ENCODE measurements at places on chromosomes 16 and 17. TPM values are rescaled to one million over a fixed set of nuclear protein-coding genes. Genes with fewer than 3 reads are reported as not detected.
A peak's percentile ranks its signal among the peaks of the same experiment; 100 is the strongest.

The KRTAP4-8 gene
- total RNA-seq: not detected

The LITAFD gene
- not detected for total RNA-seq

The SSTR5 gene
- not detected for total RNA-seq

The TNK1 gene
- total RNA-seq: 6.1 TPM

The OTOP3 gene
- total RNA-seq: not detected

The MYH2 gene
- 0.05 TPM for total RNA-seq

The TPPP3 gene
- 79.2 TPM for total RNA-seq

The UBTF gene
- 66.9 TPM for total RNA-seq

GRCh38 chr16:7839568-7839967, 506.9 kb downstream of the RBFOX1 start:
- no peaks in the 10 kb centered on the region for H3K4me1 ChIP-seq
- H3K27me3 ChIP-seq: no peaks in the 10 kb centered on the region
- H3K4me3 ChIP-seq: no peak overlapping the region
- no peaks in the 10 kb centered on the region for H3K36me3 ChIP-seq
- DNase-seq: no peak

GRCh38 chr17:15346066-15346595, 4.7 kb upstream of the TEKT3 start:
- no peaks in the 10 kb centered on the region for H3K4me1 ChIP-seq
- H3K27me3 ChIP-seq: peaks cover 56% of the 10 kb centered on the region
- DNase-seq: no peak
- no peak overlapping the region for H3K27ac ChIP-seq

DNA sequence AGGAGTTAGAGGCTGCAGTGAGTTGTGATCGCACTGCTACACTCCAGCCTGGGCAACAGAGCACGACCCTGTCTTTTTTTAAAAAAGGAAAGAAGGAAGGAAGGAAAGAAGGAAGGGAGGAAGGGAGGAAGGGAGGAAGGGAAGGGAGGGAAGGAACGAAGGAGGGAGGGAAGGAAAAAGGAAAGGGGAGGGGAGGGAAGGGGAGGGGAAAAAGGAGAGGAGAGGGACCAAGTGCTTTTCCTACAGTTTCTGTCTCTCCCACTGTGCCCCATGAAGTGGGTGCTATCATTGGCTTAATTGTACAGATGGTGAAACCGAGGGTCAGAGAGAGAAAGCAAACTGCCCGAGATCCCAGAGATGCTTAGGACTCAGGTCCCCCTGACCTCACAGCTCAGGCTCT, 57.6 kb downstream of the SOCS1 start:
- peaks cover 44% of the 10 kb centered on the region for H3K4me1 ChIP-seq
- no peak overlapping the region for H3K27ac ChIP-seq
- H3K36me3 ChIP-seq: no peaks in the 10 kb centered on the region
- H3K4me3 ChIP-seq: no peak overlapping the region
- DNase-seq: no peak
- H3K27me3 ChIP-seq: no peaks in the 10 kb centered on the region

- no peak overlapping the region for H3K27ac ChIP-seq
- H3K4me1 ChIP-seq: peaks cover 6% of the 10 kb centered on the region
- no peaks in the 10 kb centered on the region for H3K36me3 ChIP-seq
- H3K4me3 ChIP-seq: no peak overlapping the region
These were observed 52.3 kb downstream of the NT5M start for GRCh38 chr17:17355426-17355825.

DNA sequence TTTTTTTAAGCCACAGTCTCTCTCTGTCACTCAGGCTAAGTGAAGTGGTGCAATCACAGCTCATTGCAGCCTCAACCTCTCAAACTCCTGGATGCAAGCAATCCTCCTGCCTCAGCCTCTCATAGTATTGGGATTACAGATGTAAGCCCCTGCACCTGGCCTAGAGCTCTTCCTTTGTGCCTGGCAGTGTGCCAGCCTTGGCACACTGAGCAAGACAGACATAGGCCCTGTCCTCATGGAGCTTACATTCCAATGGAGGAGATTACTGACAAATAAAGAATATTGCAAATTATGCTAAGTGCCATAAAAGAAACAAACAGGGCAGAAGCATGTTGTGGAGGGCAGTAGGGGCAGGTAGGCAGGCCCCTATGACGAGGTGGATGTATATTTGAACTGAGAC, 920 bp upstream of the CNGB1 start:
- H3K4me3 ChIP-seq: no peak overlapping the region
- H3K27me3 ChIP-seq: no peaks in the 10 kb centered on the region
- H3K27ac ChIP-seq: no peak overlapping the region
- no peaks in the 10 kb centered on the region for H3K4me1 ChIP-seq
- no peak for DNase-seq

DNA sequence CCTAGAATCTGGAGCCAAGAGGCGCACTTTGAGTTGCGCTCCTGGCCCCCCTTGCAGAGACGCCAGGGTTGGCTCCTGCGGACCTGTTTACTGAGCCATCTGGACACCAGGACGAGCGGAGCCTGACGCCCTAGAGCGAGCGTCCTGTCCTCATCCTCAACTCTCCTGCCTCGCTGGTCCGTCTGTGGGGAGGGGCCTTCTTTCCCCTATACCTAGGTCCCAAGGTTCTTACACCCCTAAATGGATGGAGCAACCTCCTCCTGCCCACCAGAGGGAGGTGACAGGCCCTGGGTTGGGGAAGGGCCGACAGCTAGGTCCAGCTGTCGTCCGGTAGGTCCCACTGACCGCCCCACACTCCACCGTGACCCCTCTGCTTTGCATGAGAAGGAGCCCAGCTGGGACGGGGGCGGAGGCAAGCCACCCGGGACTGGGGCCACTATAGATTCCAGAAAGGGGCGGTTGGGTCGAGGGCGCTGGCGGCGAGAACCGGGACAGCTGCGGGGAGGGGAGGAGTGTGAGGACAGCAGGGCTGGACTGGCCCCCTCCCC, 3.1 kb upstream of the LHX1 start:
- H3K36me3 ChIP-seq: no peaks in the 10 kb centered on the region
- no peak overlapping the region for H3K4me3 ChIP-seq
- no peak for DNase-seq
- peaks cover 100% of the 10 kb centered on the region for H3K27me3 ChIP-seq

DNA sequence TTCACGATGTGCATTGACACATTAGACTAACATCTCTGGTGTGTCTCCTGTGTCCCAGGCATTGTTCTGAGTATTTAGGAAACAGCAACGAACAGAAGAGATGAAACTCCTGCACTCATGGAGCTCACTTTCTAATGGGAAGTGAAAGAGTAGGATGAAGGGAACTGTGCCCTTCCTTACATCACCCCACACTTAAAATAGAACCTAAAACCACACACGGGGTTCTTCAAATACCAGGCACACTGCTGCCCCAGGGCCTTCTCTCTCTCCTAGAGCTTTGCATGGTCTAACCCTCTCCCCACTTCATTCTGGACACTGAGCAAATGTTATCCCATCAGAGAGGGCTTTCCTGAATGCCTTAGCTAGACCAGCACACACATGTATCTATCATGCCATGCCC, 33.7 kb downstream of the TRIM25 start:
- DNase-seq: no peak
- H3K27me3 ChIP-seq: no peaks in the 10 kb centered on the region
- no peak overlapping the region for H3K27ac ChIP-seq
- peaks cover 9% of the 10 kb centered on the region for H3K36me3 ChIP-seq
- no peaks in the 10 kb centered on the region for H3K4me1 ChIP-seq

GRCh38 chr16:48879223-48880122, 269.5 kb upstream of the N4BP1 start:
- no peak for DNase-seq
- H3K27me3 ChIP-seq: peaks cover 6% of the 10 kb centered on the region
- no peak overlapping the region for H3K4me3 ChIP-seq
- no peaks in the 10 kb centered on the region for H3K36me3 ChIP-seq
- no peaks in the 10 kb centered on the region for H3K4me1 ChIP-seq

- no peaks in the 10 kb centered on the region for H3K4me1 ChIP-seq
- no peaks in the 10 kb centered on the region for H3K27me3 ChIP-seq
- H3K27ac ChIP-seq: no peak overlapping the region
- no peak for DNase-seq
- H3K36me3 ChIP-seq: no peaks in the 10 kb centered on the region
- H3K4me3 ChIP-seq: no peak overlapping the region
These were observed 1096.1 kb upstream of the EEF2KMT start for GRCh38 chr16:6193718-6194117.

DNA sequence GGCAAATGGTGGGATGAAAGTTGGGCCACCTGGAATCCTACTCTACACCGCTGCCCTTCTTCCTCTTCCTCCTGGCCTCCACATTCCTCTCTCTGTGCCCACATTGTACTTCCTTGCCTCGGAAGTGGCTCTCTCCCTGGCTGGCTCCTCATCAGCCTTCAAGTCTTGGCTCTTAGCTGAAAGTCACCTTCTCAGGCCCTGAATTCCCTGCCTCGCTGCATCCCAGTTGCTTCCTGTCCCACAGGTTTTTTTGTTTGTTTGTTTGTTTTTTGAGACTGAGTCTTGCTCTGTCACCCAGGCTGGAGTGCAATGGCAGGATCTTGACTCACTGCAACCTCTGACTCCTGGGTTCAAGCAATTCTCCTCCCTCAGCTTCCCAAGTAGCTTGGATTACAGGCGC, 2.6 kb upstream of the PAM16 start:
- no peak overlapping the region for H3K4me3 ChIP-seq
- no peak overlapping the region for H3K27ac ChIP-seq
- no peaks in the 10 kb centered on the region for H3K36me3 ChIP-seq
- no peak for DNase-seq
- H3K4me1 ChIP-seq: peaks cover 10% of the 10 kb centered on the region

DNA sequence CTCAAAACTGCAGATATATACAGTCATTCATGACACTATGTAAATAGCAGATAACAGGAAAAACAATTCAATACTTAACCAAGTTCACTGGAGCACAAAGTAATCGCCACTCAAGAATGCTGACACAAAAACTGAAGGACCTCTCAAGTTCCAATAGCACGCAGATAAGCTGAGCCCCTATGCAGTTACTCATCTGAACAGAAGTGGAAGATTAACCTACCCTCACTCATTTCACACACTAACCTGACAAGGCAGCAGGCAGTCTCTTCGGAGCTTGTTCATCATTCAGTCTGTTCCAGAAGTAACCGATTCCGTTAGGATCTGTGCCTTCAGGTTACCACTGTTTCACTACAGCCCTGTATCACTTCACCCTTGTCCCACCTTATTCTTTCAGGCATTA, 6.0 kb downstream of the HELZ start:
- DNase-seq: no peak
- H3K27ac ChIP-seq: no peak overlapping the region
- peaks cover 19% of the 10 kb centered on the region for H3K4me1 ChIP-seq
- no peak overlapping the region for H3K4me3 ChIP-seq
- no peaks in the 10 kb centered on the region for H3K27me3 ChIP-seq

DNA sequence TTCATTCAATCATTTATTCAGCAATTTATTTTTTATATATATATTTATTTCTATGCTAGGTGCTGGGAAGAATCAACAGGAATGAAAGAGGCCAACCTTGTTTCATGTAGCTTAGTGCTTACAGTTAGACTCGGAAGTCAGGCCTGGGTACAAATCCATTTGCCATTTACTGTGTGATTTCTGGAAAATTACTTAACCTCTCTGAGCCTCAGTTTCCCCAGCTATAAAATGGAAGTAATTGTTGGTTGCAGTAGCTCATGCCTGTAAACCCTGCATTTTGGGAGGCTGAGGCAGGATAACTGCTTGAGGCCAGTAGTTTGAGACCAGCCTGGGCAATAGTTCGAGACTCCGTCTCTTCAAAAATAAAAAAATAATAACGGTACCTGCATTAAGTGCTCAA, 27.2 kb upstream of the MLKL start:
- H3K4me3 ChIP-seq: no peak overlapping the region
- H3K27me3 ChIP-seq: peaks cover 6% of the 10 kb centered on the region
- no peaks in the 10 kb centered on the region for H3K36me3 ChIP-seq
- DNase-seq: no peak
- H3K4me1 ChIP-seq: no peaks in the 10 kb centered on the region

GRCh38 chr16:56513972-56514371, 5.9 kb downstream of the BBS2 start:
- H3K4me1 ChIP-seq: peaks cover 2% of the 10 kb centered on the region
- no peaks in the 10 kb centered on the region for H3K27me3 ChIP-seq
- H3K36me3 ChIP-seq: peaks cover 17% of the 10 kb centered on the region
- no peak overlapping the region for H3K27ac ChIP-seq

- no peaks in the 10 kb centered on the region for H3K27me3 ChIP-seq
- no peak overlapping the region for H3K27ac ChIP-seq
- no peak overlapping the region for H3K4me3 ChIP-seq
- H3K36me3 ChIP-seq: no peaks in the 10 kb centered on the region
- no peaks in the 10 kb centered on the region for H3K4me1 ChIP-seq
These were observed 10.2 kb upstream of the C17orf78 start for GRCh38 chr17:37365589-37365988.

GRCh38 chr17:30570596-30571265, 93.5 kb downstream of the GOSR1 start:
- H3K27ac ChIP-seq: no peak overlapping the region
- H3K36me3 ChIP-seq: no peaks in the 10 kb centered on the region
- H3K27me3 ChIP-seq: peaks cover 5% of the 10 kb centered on the region
- no peaks in the 10 kb centered on the region for H3K4me1 ChIP-seq
- H3K4me3 ChIP-seq: no peak overlapping the region

GRCh38 chr16:24085666-24086065, 170.5 kb upstream of the CACNG3 start:
- H3K27ac ChIP-seq: no peak overlapping the region
- H3K4me3 ChIP-seq: no peak overlapping the region
- H3K36me3 ChIP-seq: no peaks in the 10 kb centered on the region
- peak; percentile 60 for DNase-seq

GRCh38 chr17:41667280-41668041, 21.2 kb upstream of the EIF1 start:
- peak overlapping the region; percentile 88 for H3K27ac ChIP-seq
- H3K4me1 ChIP-seq: peaks cover 11% of the 10 kb centered on the region
- no peak for DNase-seq
- H3K36me3 ChIP-seq: no peaks in the 10 kb centered on the region
- no peak overlapping the region for H3K4me3 ChIP-seq

GRCh38 chr17:55524440-55525220, 13.4 kb upstream of the SMIM36 start:
- no peaks in the 10 kb centered on the region for H3K27me3 ChIP-seq
- H3K4me3 ChIP-seq: no peak overlapping the region
- DNase-seq: no peak
- no peaks in the 10 kb centered on the region for H3K36me3 ChIP-seq

DNA sequence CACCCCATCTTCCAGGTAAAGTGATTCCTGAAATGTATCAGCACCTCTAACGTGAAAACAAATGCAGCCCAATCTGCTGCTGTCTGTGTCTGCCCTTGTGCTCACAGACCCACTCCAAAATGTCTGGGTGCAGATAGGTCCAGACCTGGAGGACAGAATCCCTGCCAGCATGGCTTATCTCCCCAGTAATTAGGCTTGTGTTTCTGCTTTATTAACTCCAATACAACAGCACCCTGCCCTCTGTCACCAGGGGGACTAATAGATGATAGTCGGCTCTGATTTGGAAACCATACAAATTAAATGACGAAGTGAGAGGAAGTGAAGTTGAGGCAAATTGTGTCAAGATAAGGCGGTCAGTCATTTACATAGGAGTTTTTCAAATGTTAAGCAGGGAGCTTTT, 608.3 kb upstream of the SALL1 start:
- no peak overlapping the region for H3K27ac ChIP-seq
- no peaks in the 10 kb centered on the region for H3K36me3 ChIP-seq
- H3K27me3 ChIP-seq: no peaks in the 10 kb centered on the region

Data from left lung (tissue), 14 donors.